ENCODE measurements at places on chromosomes 2 and 18.

GRCh38 chr2:9594366-9595054 lies 36.3 kb downstream of the YWHAQ start:
- no peak for DNase-seq

DNA sequence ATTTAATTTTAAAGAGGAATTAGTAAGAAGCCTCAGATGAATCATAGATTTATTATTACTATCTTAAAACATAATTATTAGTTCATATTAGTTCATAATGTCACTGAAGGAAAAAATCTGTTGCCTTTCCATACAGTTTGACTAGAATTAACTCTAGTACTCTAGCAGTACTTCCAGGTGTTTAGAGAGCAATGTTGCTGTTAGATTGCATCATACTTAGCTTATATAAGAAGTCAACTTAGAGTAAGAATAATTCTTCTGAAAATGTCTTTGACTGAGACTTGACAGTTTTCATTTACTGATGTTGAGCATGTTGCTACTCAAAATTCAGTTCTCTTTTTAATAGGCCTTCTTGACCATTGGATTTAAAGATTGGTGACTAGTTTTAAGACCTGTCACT lies 4.7 kb downstream of the RAB3GAP1 start:
- DNase-seq, result no peak

- no peak for DNase-seq
Measured at GRCh38 chr2:27021253-27022049, 11.3 kb upstream of the TMEM214 start.

- DNase-seq, result no peak
Measured at GRCh38 chr2:108412995-108413710, 35.4 kb downstream of the SULT1C4 start.

DNA sequence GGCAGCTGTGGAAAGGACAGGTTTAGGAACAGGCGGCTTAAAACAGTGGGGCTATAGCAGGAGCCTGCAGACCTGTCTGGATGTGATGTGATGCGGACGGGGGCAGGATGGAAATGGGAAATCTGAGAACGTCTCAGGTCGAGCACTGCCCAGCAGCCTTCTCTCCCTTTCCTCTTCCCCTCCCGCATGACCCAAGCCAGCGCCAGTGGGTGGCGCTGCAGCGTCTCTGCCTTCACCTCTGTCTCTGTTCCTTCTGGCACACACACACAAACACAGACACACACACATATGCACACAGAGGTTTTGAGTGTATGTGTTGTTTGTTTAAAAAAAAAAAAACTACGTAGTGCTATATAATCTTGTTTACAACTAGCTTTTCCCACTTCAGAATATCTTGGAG lies 82.0 kb upstream of the SLC66A3 start:
- no peak for DNase-seq
